ENCODE measurements at places on chromosomes 1 and 21.

DNA sequence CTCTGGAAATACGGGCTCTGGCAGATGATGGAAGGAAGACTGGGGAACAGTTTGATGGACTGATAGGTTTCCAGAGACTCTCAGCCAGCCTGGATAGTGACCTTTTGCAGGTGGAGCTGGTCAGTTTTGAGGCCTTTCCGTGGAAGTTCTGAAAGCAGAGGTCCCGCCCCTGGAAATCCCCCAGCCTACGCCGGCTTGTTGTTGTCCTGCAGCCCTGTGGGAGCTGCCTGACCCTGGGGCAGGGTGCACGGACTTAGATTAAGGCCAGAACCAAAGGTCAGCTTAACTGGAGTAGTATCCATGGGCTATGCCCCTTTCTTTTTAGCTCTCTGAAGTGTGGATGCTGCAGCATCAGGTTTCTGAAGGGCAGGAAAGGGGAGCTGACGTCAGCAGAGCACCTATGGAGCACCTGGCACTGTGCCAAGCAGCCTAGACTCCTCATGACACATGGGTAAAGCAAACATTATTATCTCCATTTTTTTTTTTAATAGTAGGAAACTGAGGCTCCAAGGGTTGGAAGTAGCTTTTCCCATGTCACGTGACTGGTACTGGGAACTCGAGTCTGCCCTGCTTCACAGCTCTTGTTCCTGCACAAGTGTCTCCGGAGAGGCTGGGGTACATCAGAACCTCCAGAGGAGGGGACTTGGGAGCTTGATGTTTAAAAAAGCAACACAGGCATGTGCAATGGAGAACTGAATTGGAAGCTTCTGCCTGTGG, 38.5 kb downstream of the IER5 start:
- no peak overlapping the region for H3K27ac ChIP-seq
- H3K4me3 ChIP-seq, result no peak overlapping the region
- H3K27me3 ChIP-seq, result no peaks in the 10 kb centered on the region
- no peaks in the 10 kb centered on the region for H3K36me3 ChIP-seq
- H3K4me1 ChIP-seq, result no peaks in the 10 kb centered on the region

DNA sequence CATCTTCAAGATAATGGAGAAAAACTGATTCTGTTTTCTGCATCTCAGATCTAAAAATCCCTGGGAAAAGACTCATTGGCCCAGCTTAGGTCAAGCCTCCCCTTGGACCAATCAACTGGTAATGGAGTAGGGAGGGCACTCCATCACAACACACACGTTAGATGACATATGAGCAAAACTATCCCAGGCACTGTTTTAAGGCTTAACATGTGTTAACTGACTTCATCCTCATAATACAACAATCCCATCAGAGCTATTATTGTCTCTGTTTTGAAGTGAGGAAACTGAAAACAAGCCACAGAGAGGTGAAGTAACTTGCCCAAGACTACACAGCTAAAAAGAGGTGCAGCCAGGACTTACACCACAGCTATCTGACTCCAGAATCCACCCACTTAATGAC, 14.7 kb upstream of the CITED4 start:
- no peak for DNase-seq
- H3K36me3 ChIP-seq, result no peaks in the 10 kb centered on the region
- H3K27ac ChIP-seq, result no peak overlapping the region
- no peaks in the 10 kb centered on the region for H3K27me3 ChIP-seq

- H3K4me3 ChIP-seq, result peak overlapping the region; percentile 93
- H3K27me3 ChIP-seq, result no peaks in the 10 kb centered on the region
- no peaks in the 10 kb centered on the region for H3K36me3 ChIP-seq
- peak; percentile 49 for DNase-seq
- peak overlapping the region; percentile 97 for H3K27ac ChIP-seq
- H3K4me1 ChIP-seq, result peaks cover 9% of the 10 kb centered on the region
Measured at GRCh38 chr1:15848143-15848928, 829 bp downstream of the SPEN start.

DNA sequence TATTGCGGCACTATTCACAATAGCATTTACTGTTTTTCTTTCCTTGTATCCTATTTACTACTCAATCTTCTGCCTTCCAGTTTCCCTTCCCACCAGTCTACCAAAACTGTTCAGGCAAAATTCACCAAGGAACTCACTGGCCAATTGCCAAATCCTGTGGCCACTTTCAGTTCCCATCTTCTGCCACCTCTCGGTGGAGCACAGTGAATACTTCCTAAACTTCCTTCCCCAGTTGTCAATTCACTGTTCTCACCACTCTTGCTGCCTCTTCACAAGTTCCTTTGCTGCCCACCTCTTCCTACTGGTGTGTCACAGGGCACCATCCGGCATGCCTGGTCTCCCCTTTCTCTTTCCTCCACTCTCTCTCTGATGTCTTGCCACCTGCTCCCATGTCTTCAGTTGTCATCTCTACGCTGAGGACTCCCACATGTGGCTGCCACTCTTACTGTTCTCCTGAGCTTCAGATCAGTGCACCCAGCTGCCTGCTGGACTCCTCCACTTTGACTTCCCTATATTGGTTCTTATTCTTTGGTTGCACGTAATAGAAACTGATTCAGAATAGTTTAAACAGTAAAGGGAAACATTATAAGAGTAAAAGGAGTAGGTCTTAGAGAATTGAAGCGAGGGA, 114.4 kb downstream of the PIK3R3 start:
- H3K4me3 ChIP-seq, result no peak overlapping the region
- H3K27me3 ChIP-seq, result no peaks in the 10 kb centered on the region
- H3K36me3 ChIP-seq, result no peaks in the 10 kb centered on the region

- H3K4me3 ChIP-seq, result no peak overlapping the region
- H3K36me3 ChIP-seq, result no peaks in the 10 kb centered on the region
- no peaks in the 10 kb centered on the region for H3K27me3 ChIP-seq
- DNase-seq, result no peak
Measured at GRCh38 chr1:3500265-3500835, 45.9 kb downstream of the ARHGEF16 start.

- no peaks in the 10 kb centered on the region for H3K36me3 ChIP-seq
- H3K27ac ChIP-seq, result peak overlapping the region; percentile 49
- peak; percentile 84 for DNase-seq
- H3K4me1 ChIP-seq, result peaks cover 18% of the 10 kb centered on the region
Measured at GRCh38 chr1:31669786-31670592, 25.3 kb upstream of the PEF1 start.
